ENCODE measurements at places on chromosomes 12 and 14.

- no peak for DNase-seq
Measured at GRCh38 chr12:82971584-82971983, 284.9 kb downstream of the TMTC2 start.

DNA sequence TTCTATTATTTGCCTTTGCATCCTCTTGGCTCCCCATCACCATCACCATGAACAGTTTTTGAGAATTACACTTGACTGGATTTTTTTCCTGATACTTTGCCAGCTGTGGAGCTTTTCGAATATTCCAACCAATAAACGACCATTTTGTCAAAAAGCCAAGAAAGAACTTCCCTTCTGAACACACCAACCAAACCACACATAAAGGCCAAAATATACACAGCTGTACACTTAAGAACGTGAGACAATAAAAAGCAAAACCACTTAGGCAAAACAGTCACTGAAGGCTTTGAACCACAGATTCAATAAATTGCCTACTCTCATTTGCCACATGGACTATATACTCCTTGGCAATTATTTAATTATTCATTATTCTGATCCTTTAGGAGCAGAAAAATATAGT is 1.1 kb downstream of the C14orf93 start:
- DNase-seq, result no peak

DNA sequence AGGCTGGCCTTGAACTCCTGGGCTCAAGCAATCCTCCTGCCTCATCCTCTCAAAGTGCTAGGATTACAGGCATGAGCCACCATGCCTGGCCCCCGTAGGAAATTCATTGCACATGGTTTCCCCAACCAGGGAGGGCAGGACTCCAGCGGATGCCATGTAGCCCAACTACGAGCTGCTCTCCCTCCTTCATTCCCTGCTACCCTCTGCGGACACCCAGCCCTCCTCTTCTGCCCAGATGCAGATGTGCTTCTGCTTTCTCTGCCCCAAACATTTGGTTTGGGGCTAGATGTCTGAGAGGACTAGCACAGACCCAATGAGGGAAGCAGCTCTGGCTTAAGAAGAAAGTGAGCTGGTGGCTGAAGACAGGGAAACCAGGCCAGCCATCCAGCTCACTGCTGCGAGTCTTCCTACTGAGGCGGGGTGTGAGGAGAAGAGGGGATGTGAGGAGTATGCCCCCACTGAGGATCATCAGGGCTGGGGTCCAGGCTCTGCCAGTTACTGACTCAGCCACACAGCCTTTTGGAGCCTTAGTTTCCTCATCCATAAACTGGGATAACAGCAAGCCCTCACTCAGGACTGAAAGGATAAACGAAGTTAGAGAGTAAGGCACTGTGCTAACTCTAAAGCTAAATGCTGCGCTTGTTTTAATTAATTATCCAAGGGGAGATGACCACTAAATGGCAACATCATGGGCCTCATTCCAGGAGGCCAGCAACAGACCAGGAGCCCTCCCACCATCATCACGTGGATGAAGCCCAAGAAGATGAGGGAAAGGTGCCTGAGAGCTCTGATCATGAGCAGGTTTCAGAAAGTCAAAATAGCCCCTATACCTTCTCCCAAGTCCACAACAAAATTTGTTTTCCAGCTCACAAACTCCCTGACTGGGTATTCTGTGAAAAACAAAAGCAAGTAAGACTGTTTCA is 10.9 kb downstream of the CTDSP2 start:
- no peak for DNase-seq

DNA sequence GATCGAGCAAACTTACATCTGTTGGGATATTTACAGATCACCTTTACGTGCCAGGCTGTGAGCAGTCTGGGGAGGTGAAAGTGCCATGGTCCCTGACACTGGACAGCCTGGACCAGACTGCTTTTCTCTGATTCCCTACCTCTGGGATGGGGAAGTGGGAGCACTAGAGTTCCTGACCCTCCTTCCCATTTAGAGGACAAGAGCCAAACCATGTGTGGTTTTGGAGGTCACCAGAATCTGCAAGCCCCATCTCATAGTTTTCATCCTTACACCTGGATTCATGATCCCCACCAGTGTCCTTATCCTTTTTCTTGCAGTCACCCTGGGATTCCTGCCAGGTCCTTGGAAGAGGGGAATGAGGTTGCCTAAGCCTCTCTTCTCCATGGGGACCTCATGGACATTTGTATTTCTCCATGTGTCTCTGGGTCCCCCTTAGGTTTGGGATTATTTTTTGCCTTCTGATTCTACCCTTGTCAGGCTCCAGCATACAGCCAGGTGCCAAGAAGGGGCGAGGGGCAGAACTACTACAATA is 1.5 kb upstream of the WNT10B start:
- DNase-seq, result no peak

DNA sequence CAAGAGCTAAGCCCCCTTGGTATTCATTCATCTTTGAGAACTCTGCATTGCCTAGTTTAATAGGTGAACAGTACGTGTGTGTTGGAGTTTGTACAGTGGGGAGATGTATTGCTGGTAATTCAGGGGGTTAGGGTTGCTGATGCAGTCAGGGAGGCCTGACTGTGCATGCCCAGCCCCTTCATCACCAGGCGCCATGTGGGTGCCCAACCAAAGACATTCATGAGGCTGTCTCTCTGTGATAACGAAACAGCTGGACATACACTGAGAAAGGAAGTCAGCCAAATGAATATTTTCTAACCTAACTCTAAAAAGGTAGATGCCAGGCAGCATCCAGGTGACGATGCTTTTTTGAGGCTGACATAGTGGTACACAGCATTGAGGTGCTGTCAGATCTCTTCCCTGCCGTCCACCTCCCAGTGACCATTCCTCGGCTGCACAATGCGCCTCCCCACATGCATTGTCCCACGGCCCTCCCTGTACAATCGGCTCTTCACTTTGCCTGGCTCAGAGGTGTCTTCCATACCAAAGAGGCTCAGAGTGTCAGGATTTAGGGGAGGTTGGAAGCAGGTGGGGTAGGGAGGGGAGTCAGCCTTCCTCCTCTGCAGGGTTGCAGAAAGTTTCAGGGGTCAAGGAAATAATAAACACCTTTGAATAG is 19.0 kb downstream of the EML1 start:
- DNase-seq, result no peak

- DNase-seq, result no peak
Measured at GRCh38 chr12:121096199-121096798, 36.4 kb upstream of the P2RX7 start.

- no peak for DNase-seq
Measured at GRCh38 chr14:23492618-23493272, 23.2 kb downstream of the NGDN start.

- no peak for DNase-seq
Measured at GRCh38 chr12:88743946-88744685, 163.8 kb upstream of the KITLG start.

- no peak for DNase-seq
Measured at GRCh38 chr12:106157802-106158201, 19.0 kb upstream of the NUAK1 start.

- no peak for DNase-seq
Measured at GRCh38 chr12:116217045-116217735, 60.3 kb downstream of the MED13L start.

DNA sequence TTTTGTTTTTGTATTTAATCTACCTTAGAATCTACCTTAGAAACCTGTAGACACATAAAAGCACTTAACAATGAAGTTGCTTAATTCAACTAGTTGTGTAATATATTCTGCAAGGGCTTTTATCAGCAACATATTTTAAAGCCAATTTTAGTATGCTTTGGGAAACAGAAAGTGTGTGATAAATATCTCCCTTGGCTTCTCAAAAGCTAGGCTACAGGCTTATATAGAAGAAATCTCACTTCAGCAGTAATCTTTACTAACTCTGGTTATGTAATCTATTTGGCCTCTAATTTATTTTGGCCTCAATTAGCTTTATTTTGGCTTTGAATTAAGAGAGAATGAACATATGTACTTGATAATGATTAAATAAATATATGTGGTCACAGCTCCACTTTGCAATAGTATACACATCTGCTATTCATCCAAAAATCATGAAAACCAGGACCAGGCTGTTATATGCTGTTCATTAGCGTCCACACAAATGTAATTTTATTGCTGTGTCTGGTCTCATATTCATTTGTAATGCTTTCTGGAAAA is 37.2 kb downstream of the LRP6 start:
- no peak for DNase-seq

GRCh38 chr12:53852061-53852460 is 86.6 kb upstream of the HOXC13 start:
- no peak for DNase-seq

DNA sequence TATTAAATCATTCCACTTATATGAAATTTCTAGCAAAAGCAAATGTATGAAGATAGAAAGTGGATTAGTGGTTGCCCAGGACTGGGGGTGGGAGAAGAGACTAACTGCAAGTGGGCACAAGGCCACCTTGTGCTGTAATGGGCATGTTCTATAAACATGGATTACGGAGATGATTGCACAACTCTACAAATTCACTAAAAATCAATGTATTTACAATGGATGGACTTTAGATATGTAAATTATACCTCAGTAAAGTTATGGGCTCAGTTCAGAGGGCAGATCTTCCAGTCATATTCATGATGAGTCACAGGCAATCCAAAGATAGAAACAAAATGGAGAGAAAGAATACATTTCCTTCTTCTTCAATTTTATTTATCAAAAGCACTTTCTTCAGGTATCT is 173.9 kb downstream of the NDUFA12 start:
- no peak for DNase-seq
